Right hindlimb (tissue), 1 donor: ENCODE measurements at places on chromosomes 3 and 15.

- DNase-seq = no peak
These were observed 6.7 kb downstream of the PAQR5 start for GRCh38 chr15:69305204-69305931.

- no peak for DNase-seq
These were observed 347.5 kb downstream of the MECOM start for GRCh38 chr3:169315996-169316395.

- DNase-seq = no peak
These were observed 4.2 kb upstream of the WNT5A start for GRCh38 chr3:55491296-55491816.

- no peak for DNase-seq
These were observed 14.1 kb downstream of the OTOL1 start for GRCh38 chr3:161510510-161511260.

- no peak for DNase-seq
These were observed 221.0 kb downstream of the ZMAT3 start for GRCh38 chr3:178850450-178851190.

DNA sequence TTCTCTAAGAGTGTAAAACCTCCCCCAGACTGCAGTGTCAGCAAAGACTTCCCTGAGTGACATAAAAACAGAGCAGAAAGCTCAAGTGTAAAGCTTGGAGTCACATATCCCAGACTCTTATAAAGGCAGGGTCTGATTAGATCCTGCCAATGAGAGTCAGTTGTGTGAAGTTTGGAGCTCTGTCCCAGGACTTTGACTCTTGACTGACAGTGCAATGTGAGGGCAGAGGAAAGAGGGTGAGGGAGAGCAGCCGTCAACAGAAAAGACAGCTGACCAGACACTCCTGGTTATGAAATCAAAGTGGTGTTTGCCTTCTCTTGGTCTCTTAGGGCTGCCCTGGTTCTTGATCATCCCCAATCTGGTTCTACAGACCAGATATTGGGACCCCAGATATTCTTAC lies 393.2 kb downstream of the ERC2 start:
- no peak for DNase-seq

DNA sequence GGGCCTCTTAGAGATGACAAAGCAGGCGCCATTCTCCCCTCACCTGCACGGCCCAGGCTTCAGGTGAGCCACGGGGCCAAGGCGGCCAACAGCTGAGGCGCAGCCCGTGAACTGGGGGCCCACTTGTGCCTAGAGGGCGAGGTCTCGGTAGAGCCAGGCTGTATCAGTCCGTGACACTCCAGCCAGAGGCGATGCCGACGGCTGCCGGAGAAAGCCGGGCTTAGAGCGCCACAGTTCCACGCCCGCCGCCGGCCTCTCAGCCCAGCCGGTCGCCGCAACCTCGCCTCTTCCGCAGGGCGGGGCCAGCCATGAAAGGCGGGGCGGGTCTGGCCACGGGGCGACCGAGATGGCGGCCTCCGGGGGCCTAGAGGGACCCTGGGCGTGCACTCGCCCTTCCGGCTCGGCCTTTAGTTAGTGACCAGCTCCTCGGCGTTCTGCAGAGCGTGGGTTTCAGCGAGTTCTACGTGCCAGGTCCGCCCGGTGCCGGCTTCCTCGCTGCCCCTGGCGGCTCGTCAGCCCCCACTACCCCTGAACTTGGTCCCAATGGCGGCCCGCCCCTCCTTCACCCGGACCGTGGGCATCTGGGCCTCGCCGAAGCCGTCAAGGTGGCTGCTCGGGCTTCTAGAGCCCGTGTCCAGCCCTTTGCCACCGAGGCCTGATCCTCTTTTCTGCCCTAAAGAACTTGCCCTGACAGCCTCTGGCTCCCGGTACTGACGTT lies at the start of gene ZNF621:
Gene ZNF621 (plus strand): TSS at position 393 of the 718 bp plus-strand sequence. CDS start 881 bp downstream, outside the sequence.
- DNase-seq = peak; percentile 93

DNA sequence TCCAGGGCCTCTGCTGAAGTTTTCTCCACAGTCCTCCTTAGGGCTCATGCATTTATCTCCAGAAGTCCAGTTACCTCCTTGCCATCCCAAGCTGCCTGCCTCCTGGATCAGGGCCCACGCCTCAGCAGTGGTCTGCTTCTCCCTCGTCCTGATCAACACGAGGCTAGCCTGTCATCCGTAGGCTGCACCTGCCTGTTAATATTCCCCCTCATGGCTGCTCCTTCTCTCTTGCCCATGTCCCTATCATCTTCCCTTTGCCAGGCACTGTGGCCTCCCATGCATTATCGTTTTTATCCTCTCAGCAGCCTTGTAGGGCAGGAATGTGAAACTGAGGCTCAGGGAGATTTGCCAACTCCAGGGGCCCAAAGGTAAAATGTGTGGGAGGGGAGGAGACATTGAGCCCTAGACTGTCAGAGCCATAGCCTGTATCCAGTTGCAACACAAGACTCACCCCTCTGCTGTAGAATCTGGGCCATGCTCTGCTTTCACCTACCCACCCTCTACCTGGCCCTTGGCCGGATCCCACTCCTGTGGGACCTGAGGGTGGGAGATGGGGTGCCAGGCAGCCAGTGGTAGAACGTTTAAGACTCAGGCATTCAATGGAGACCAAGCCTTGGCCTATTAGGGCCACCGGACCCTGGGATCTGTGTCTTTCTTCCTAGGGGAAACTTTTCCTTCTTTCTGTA lies 4.6 kb downstream of the GRM2 start:
- DNase-seq = no peak

DNA sequence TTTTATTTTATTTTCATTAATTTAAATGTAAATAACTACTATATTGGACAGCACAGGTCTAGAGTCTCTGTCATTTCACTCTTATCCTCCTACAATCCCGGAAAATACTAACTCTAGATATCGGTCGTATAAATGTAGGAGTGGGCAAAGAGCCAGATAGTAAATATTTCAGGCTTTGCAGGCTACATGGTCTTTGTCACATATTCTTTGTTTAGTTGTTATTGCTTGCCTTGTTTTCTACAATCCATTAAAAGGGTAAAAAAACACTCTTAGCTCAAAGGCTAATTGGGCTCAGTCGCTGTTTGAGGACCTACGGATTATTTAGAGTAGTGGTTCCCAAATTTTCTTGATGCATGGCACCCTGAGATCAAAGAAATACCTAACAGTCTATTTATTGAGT lies 1.7 kb downstream of the KNL1 start:
- DNase-seq = no peak

- DNase-seq = no peak
These were observed 92.0 kb upstream of the CCDC54 start for GRCh38 chr3:107285197-107285596.

- DNase-seq = peak; percentile 73
These were observed 127.8 kb downstream of the HCN4 start for GRCh38 chr15:73240866-73241499.

GRCh38 chr3:10928407-10928960 lies 64.1 kb upstream of the SLC6A1 start:
- peak; percentile 10 for DNase-seq

DNA sequence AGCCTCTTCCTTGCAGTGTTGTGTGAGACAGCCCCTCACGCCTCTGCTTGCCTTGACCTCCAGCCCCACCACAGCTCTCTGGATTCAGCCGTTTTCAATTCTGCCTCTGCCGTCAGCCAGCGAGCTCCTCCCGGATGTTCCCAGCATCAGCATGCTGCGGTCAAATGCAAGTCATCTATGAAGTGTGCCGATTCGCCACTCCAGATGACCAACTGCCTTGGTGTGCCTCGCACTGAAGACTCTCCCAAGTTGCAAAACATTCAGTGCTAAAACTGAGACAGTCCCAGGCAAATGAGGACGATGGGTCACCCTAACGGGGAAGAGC lies 30.6 kb upstream of the RASA2 start:
- DNase-seq = no peak

- DNase-seq = no peak
These were observed 789.5 kb upstream of the CFAP20DC start for GRCh38 chr3:59839283-59839682.

DNA sequence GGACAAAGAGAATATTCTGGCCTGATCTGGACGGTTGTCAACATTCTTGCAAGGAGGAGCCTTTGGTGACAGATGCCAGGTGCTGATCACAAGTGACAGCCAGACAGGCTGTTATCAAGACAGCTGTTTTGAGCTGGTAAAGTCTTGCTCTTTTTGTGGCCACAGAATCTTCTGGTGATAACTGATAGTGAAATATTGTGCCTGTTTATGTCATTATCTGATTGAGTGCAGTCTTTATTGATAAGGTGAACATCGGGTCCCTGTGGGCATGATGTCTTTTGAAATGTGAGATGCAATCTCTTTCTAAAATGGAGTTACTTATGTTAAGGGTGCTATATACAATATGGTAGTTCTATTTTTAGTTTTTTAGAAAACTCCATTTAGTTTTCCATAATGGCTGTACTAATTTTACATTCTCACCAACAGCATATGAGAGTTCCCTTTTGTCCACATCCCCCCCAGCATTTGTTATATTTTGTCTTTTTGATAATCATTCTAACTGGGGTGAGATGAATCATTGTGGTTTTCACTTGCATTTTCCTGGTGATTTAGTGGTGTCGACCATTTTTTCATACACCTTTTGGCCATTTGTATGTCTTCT lies 10.7 kb downstream of the CEP63 start:
- DNase-seq = no peak

- peak; percentile 27 for DNase-seq
These were observed 636.1 kb downstream of the MAGI1 start for GRCh38 chr3:65402597-65402996.

DNA sequence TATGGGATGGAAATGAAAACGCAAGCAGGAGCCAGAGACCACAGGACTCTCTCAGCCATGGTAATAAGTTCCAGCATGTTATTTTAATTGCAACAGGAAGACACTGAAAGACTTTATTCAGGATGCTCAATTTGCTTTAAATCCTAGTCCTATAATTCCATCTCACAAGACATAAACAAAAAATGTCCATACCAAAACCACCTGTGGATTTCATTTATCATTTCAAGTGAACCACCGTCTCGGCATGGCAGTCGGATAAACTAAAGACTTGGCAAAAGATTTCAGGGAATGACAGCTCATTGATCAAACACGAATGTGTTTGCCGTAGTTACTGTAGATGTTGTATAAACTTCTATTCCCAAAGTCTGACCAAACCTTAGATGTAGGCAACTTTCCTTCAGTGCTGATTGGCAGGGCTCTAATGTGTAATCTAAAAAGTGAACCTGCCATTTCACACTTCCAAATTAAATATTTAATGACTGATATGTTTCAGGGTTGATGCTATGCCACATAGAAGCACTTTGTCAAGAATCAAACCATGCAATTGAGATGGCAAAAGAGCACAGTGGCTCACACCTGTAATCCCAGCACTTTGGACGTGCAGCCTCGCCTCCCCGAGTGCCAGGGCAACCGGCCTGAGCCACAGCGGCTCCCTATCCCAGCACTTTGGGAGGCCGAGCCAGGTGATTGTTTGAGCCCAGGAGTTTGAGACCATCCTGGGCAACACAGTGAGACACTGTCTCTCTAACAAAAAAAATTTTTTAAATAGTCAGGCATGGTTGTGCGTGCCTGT lies 331.7 kb downstream of the MAGI1 start:
- DNase-seq = no peak

DNA sequence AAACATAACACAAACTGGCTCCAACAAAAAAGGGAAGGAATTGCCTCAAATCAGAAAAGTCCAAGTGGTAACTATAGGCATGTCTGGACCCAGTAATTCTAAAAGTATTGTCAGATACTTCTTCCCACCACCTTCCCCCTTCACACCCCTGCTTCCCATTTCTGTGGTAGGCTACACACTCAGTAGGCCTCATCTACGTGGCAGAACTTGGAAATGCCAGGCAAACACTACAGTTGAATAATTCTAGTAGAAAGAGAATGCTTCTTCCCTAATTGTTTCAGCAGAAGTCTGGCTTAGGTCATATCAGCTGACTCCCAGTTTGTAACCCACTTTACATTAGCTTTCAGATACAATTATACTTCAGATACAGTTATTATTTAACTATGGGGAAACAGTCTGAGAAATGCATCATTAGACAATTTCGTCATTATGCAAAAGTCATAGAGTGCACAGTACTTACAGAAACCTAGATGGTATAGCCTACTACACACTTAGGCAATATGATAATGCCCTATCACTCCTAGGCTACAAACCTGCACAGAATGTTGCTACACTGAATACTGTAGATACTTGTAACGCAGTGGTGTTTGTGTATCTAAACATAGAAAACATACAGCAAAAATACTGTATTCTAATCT lies 6.4 kb downstream of the SETMAR start:
- no peak for DNase-seq

DNA sequence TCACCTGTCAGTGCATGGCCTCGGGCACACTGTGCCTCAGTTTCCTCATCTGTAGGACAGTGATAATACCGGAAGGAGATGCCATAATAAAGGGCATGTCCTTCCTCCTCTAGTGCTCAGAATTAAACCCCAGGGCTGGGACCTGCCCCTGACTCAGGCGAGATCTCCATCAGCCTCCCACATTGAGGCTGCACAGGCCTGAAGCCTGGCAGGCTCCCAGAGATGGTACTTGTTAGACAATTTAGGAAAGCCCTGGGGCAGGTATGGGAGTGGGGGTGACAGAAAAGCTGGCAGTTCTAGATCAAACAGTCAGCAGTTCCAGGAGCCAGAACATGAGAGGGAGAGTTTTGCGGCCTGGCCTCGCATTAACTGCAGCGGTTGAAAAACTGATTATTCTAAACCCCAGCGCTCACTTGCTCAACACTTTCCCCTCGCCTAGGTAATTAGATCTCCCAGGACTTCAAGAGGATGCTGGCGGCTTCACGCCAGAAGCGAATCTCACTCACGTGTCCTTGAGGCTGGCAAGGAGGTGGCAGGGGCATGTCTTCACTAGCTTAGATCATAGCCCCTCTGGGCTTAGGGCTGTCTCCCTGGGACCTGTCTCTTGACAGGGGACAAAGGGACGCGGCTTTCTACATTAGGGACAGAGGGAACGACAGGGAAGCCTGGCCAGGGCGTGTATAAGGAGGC lies 73.1 kb downstream of the ATP2B2 start:
- no peak for DNase-seq

GRCh38 chr3:23877329-23877980 lies 39.3 kb downstream of the NKIRAS1 start:
- no peak for DNase-seq

DNA sequence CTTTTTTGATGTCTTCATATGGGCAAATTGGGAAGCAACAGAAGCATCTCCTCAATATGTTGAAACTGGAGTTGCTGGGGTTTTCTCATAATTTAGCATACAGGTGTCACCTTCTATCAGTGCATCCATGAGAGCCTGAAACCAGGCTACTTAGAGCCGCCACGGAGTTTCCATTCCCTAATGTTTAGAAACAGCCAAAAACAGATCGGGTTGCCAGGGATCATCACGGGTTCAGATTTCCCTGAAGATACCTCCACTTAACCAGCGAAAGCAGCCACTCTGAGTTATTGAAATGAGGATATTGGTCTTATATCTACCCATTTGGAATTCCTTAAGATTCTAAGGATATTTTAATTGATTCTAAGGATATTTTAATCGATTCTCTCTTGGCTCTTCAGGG lies 14.5 kb downstream of the TERB2 start:
- DNase-seq = no peak

DNA sequence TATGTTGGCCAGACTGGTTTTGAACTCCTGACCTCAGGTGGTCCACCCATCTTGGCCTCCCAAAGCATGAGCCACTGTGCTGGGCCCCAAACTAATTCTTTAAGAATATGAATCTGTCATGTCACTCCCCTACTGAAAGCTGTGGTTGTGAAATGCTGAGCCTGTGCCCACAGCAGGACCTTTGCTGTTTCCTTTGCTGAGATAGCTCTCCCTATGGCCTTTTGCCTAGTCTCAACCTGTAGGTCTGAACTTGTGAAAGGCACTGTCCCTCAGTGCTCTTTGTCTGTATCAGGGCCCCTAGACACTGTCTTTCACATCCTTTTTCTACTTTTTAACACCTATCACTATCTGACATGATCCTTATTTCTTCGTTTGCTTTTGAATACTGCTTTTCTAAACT lies 62.7 kb upstream of the CCR4 start:
- no peak for DNase-seq

- no peak for DNase-seq
These were observed 210.3 kb upstream of the CNTN6 start for GRCh38 chr3:882533-882932.
